ENCODE measurements at places on chromosomes 5 and 9. TPM values are rescaled to one million over a fixed set of nuclear protein-coding genes. Genes with fewer than 3 reads are reported as not detected.

The SPINK13 gene
- 0.27 TPM for total RNA-seq

The ARL14EPL gene
- total RNA-seq = 0.19 TPM

The FABP6 gene
- 0.75 TPM for total RNA-seq

The MAMDC2 gene
- total RNA-seq = 0.20 TPM

The EDIL3 gene
- 0.16 TPM for total RNA-seq

The OXCT1 gene
- total RNA-seq = 2.5 TPM

The PCAT7 gene
- 0.46 TPM for total RNA-seq

The GFPT2 gene
- total RNA-seq = 49.9 TPM

The GPR150 gene
- total RNA-seq = 0.16 TPM

The OR1B1 gene
- total RNA-seq = not detected

The SLC25A2 gene
- total RNA-seq = not detected

The TTC16 gene
- total RNA-seq = not detected

The ISOC1 gene
- total RNA-seq = 16.4 TPM

The TMEFF1 gene
- 1.1 TPM for total RNA-seq

The CYSRT1 gene
- total RNA-seq = 5.1 TPM

The CHMP5 gene
- 84.0 TPM for total RNA-seq

Data from A549 treated with Mapracorat at 1 μM for 4 hours (cell line).